ENCODE measurements at places on chromosomes 16 and 17. TPM values are rescaled to one million over a fixed set of nuclear protein-coding genes. Genes with fewer than 3 reads are reported as not detected.

Gene NPIPB9
- 5.3 TPM for total RNA-seq

DNA sequence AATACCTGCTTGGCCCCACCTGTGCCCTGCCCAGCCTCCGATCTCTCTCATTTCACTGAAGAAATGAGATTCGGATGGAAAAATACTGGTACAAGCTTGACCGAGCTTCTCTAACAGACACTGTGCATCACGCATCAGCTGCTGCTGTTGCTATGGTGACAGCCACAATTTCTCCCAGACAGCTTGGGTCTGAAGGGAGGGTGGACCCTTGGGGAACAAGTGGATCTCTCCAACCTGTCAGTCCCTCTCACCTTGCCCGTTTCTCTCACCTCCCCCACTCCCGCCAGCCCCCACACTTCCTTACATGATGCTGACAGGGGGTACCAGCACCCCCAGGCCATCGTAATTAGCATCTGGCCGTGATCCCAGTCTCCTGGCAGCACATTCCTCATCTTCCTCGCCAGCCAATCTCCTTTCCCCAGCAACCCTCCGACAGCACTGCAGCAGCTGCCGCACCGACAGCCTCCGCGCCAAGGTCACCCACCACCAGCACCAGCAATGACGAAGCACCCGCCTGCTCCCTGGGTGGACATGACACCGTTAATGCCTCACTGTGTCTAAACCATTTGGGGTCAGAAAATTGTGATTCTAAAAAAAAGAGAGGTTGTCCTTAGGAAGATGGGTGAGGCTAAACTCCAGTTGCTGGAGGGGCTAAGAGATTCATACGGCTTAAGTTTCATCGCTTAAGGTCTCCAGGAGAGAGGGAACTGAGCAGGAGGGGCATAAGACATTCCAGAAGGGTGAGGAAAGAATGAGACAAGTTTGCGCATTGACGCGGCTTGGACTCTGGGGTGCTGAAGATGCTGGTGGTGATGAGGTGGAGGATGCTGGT, 58.6 kb upstream of the TNRC6A start:
- DNase-seq = no peak
- peaks cover 2% of the 10 kb centered on the region for H3K36me3 ChIP-seq

Gene STH
- not detected for total RNA-seq

Gene TMEM97
- 60.9 TPM for total RNA-seq

Gene UTS2R
- 0.20 TPM for total RNA-seq
